ENCODE measurements at places on chromosomes 16 and 17.
A peak's percentile ranks its signal among the peaks of the same experiment; 100 is the strongest.

DNA sequence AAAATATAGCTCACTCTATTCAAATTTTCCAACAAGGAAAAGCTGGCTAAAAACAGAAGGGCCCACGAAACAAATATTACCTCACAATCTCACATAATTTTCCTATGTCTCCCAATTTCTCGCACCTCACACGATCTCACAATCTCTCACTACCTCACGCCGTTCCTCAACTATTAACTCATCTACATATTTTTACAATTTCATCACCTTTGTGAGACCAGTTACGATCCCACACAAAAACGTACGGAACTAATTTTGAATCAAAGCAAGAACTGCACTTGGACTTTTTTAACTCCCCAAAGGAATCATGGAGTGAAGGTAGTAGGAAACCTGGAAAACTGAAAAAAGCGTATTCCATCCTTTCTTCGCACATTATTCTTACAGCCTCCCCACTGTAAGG, 1.1 kb downstream of the CBX1 start:
- peak; percentile 41 for DNase-seq

DNA sequence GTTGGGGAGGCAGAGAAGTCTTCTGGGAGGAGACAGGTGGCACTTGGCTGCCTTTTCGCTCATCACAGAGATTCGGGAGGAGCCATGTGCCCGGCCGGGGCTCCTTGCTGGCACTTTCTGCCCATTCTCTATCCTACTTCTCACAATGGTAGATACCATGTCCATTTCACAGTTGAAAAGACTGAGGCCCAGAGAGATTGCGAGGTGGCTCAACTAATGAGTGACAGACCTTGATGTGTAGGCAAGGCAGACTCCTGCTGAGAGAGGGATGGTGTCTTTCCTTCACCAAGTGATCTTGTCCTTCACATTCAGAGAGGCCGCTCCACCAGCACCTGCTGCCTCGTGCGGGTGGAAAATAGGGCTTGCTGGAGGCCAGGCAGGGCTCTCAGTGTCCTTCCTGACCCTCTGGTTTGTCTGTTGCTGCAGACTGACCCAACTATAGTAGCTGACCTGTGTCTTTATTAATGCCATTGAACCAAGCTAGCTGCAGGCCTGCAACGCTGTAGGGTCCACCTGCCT, 42.1 kb downstream of the MPRIP start:
- DNase-seq = no peak

DNA sequence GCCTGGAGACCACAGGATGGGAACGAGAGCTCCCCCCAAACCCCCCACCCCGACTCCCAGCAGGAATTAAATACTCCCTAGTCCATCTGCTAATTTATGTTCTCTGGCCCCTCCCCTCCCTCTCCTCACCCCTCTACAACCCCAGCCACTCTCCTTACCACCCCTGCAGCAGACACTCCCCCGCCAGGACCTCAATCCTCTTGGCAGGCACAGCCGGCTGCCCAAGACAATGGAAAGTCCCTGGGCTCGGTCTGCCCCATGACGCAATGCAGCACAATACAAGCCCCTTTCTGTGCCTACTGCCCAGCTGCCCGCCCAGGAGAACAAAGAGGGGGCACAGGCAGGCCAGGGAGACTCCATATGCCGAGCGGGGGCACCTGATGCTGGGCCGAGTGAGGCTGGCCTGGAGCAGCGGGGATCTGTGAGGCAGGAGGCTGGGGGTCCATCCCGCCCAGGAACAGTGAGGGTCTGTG, 30.3 kb upstream of the CDC42EP4 start:
- DNase-seq = peak; percentile 98

DNA sequence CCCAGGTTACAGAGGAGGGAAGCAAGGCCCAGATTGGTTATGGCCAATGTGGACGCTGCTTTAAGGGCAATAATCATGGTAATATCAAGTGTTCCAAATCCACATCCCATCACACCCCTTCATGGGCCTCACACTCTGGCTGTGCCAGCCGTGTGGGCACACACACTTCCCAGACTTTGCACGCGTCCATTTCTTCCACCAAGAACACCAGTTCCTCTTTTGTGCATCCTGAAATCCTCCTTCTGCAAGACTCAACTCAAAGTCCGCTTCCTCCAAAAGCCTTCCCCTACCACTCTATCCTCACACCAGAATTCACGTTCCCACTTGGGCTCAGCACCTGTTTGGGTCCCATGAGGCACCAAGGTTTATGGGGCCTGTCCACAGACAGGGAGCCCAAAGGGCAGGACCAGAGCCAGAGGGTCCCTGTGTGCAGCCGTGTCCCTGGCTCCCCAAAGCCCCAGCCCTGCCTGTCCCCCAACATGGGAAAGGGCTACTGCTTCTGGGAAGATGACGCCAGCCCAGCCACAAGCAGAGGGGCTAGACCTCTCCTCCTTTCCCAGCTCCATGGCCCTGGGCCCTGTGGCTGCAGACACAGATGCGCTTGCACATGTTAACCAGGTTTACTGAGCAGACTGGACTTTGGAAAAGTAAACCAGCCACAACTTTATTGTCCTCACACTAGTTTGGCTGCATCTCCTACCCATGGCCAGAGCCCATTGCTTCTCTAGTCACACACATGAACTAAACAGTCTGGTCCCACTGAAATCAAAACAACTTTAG, 20.3 kb downstream of the SPNS3 start:
- no peak for DNase-seq

- DNase-seq = no peak
Measured at GRCh38 chr17:73248532-73248931, 13.1 kb downstream of the CPSF4L start.

GRCh38 chr16:66266436-66267291, 99.8 kb upstream of the CDH5 start:
- peak; percentile 76 for DNase-seq

DNA sequence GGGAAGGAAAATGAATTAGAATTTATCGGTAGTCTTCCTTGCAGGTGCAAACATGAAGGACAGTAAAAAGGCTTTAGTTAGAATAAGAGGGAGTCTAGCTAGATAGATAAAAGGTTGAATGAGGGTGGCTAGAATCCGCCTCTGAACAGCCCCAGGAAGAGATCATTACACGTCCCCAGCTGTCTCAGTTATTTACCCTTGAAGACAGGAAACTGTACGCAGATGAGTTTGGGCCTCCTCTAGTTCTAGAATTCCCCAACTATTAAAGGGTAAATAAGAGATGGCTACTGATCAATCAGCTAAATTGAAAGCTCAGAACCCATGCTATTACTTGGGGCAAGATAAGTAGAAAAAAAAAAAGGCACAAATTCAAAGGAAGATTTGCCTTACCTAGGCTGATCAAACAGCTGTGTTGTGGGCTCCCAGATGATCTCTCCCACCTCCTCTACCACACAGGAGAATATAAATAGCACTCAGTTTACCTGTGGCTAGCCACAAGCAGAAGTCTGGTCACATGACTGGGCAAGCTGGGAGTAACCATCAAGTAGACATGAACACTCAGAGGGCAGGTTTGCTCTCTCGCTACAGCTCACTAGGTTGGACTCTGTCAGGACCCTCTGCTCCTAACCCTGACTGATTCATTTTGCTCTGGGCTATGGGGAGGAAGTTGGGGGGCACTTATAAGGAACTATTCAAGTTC, 17.0 kb downstream of the FAM117A start:
- no peak for DNase-seq

DNA sequence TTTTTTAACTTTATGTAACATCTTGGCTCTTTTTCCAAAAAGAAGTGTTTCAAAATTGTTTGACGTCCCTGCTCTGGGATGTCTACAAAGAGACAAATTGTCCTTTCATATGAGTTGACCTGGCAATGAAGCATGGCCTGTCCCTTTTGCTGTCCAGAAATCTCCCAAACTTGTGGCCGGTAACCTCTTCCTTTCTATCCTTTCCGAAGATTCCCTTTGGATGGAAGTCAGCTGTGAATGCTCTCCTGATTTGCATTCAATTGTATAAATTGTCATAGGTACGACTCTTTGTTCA, 40.9 kb upstream of the FAM20A start:
- no peak for DNase-seq

DNA sequence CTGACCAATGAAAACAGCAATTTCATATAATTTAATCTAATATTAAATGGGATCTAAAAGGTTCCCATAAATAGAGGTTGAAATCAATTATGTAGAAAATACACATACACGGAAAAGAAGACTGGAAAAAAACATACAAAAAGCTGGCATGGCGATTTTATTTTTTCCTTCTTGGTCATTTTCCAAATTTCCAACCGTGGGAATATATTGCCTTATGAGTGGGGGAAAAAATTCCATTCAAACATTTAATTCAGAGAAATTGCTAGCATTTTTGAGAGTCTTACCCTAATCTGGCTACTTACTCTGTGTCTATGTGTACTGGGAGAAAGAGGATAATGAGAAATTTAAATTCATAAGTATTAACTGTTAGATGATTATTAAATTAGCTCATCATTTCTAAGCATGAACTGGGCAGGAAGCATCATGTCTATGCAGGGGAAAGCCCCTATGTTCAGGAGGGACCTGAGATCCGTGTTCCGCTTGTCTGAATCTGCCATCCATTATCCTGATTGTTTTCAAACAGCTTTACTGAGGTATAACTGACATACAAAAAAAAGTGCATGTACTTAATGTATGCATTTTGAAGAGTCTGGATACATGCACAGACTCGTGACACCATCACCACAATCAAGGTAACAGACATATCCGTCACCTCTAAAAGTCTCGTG, 145.2 kb downstream of the XYLT1 start:
- DNase-seq = no peak

DNA sequence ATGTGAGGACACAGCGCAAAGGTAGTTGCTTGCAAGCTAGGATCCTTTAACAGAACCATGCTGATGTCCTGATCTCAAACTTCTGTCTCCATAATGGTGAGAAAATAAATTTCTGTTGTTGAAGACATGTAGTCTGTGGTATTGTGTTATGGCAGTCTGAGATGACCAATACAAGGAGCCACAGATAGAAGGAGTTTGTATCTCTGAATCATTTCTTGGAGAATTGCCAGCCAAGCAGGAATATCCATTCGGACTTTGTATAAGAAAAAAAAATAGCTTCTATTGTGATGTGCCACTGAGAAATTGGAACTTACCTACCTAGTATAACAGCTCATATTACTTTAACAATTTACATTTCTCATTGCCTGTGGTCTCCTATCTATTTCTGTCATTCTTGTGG, 447.6 kb upstream of the CA10 start:
- DNase-seq = peak; percentile 73

DNA sequence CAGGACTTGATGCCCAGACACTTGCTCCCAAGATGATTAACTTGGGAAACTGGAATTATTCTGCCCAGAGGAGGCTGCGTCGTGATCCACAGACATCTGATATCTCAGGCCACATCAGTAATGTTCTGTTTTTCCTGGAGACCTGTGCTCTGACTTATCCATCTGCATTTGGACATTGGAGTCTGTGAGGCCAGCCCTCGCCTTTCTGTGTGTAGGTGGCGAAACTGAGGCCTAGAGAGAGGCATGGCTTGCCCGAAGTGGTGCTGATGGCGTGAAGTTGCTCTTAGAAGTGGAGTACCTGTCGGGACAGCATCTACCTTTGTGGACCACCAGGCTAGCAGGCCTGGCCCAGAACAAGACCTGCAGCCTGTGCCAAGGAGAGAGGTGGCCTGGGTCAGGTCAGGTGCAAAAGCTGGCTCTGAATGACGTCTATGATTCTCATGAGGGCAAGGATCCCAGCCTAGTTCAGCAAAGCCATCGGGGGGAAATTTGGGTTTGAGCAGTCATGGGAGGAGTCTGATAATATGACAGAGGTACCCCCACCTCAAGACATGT, 186.8 kb upstream of the ZNF469 start:
- DNase-seq = no peak

GRCh38 chr17:71777048-71777640, 343.7 kb upstream of the SOX9 start:
- DNase-seq = no peak

DNA sequence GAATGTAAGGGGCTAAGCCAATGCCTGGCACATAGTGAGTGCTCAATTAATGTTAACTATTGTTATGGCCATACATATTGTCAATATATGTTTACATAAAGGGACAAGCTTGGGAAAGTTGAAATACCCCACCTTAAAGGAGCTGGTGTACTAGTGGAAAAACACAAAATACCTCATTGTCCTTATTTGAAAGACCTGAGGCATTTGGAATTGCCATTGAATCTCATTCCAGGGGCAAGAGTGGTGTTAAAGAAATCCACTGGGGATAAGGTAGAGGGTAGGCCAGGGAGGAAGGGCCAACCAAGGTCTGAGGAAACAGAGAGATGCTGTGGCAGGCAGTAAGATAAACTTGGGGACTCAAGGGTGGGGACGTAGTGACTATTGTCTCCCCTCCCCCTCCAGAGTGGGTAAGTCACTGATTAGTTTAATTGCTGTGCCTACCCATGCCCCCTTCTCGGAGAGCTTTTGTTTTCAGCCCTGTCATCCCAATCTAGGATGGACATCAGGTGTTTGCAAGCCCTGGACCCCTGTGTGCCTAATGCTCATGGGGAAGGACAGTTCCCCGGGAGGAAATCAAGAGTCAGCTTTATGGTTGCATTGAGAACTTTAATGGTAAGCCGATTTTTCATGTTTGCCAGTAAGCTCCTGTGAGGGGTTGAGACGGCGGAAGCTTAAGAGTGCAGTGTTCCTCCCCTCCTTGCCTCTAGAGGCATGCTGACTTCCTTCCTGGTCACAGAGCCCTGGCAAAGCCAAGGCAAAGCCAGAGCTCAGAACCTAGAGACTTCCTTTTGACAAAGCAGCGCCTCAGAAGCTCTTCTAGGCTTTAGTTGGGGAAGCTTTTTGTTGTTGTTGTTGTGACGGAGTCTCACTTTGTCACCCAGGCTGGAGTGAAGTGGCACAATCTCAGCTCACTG, 2.5 kb upstream of the HEATR9 start:
- DNase-seq = no peak

DNA sequence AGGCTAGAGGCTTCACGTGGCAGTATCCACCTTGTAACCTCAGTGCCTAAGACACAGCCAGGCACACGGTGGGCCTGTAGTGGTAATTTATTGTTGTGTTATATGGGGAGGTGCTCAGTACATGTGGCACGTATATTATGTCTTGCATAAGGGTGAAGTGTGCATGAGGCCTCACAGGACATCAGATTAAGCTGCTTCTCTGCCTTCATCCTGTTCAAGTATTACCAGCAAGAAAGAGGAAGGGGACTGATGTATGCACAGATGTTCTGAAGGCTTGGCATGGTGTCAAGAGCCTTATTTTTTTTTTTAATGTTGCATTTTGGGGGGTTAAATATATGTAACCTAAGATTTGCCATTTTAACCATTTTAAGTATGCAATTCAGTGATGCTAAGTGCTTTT, 71.6 kb downstream of the ABCC1 start:
- DNase-seq = no peak

- DNase-seq = no peak
Measured at GRCh38 chr17:65154770-65155589, 17.8 kb downstream of the RGS9 start.

GRCh38 chr17:61658183-61658582, 67.2 kb upstream of the NACA2 start:
- DNase-seq = no peak

- peak; percentile 49 for DNase-seq
Measured at GRCh38 chr17:40560592-40561293, 4.5 kb downstream of the CCR7 start.

GRCh38 chr16:87809150-87809902, 43.5 kb upstream of the KLHDC4 start:
- peak; percentile 19 for DNase-seq

GRCh38 chr17:39782481-39782880, 44.7 kb downstream of the GRB7 start:
- DNase-seq = peak; percentile 89

- no peak for DNase-seq
Measured at GRCh38 chr17:173166-173911, 8.1 kb downstream of the DOC2B start.

Data from fibroblast of pulmonary artery (primary cell).